Stimulated activated CD4-positive, alpha-beta T cell treated with anti-CD3 and anti-CD28 coated beads, Interleukin-2, amount 100 ng/mL, for 24 hours (primary cell): ENCODE measurements at places on chromosomes 2 and 18.

GRCh38 chr2:6750411-6751158 is 115.1 kb downstream of the CMPK2 start:
- no peak for DNase-seq

DNA sequence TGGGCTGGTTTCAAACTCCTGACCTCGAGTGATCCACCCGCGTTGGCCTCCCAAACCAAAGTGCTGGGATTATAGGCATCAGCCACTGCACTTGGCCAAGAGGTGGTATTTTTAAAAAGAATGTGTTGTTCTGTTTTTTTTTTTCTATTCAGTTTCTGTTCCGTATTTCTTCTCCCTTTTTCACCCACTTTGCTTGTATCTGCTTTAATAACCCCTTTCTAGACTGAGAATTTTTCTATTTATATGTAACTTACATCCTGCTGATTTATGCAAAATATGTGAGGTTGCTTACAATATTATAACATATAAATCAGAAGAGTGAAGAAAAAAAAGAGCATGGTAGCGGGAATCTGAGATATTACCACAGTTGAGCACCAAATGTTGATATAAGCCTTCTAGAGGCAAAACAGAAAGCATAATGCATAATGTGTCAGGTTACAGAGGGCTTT is 17.2 kb upstream of the LYPD6B start:
- no peak for DNase-seq

GRCh38 chr18:48719974-48720654 is 181.3 kb downstream of the CTIF start:
- no peak for DNase-seq

- no peak for DNase-seq
Measured at GRCh38 chr18:67133669-67134068, 382.9 kb downstream of the DSEL start.

DNA sequence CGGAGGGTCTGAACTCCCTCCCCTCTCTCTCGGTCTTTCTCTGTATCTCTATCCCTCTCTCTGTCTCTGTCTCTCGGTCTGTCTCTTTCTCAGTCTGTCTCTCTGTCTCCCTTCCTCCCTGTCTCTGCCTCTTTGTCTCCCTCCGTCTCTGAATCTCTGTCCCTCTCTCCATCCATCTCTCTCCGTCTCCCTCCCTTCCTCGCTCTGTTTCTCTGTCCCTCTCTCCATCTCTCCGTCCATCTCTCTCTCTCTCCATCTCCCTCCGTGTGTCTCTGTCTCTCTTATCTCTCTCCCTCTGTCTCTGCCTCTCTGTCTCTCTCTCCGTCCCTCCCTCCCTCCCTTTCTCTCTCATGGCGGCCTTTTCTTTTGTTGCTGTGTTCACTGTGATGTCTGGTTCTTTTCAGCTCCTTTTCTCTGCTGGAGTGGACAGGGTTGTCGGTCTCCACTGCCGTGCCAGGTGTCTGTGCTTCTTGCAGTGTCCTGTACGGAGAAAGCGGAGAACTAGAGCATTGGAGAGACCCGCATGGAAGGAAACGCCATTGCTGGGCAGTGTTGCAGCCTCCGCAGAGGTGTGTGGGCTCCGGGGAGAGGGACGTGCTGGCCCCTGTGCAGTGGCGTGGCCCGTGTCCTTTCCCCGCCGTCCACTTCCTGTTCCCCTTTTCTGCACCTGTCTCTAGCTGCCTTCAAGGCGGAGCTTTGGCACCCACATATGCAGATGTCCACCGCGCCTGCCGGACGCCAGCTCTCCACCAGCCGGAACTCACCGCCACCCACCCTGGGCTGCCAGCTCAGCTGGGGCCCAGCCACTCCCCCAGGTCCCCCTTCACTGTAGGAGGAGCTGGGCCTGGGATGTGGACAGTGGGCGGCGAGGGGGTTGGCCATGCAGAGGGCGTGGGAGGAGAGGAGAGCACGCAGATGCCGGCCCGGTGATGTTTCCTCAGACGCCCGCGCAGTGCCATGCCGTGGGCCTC is 113.1 kb downstream of the NFATC1 start:
- DNase-seq: no peak

DNA sequence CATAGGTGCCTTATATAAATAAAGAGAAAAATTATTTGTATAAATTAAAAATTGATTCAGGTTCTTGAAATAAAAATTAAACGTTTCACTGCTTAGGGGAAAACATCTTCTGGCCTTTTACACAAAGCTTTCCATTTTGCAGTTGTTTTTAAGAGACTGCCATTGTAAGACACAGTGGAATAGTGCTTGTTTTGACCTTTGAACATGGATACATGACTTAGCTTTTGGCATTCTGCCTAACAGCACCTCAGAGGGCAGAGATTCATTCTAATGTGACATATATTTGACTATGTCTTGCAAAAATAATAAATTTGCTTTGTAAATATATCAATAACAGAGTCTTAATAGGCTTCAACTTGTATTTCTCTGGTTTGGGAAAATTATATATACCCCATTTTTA is 142.1 kb downstream of the SLC4A10 start:
- DNase-seq: no peak

- DNase-seq: no peak
Measured at GRCh38 chr2:98317214-98317613, 29.0 kb upstream of the CNGA3 start.

DNA sequence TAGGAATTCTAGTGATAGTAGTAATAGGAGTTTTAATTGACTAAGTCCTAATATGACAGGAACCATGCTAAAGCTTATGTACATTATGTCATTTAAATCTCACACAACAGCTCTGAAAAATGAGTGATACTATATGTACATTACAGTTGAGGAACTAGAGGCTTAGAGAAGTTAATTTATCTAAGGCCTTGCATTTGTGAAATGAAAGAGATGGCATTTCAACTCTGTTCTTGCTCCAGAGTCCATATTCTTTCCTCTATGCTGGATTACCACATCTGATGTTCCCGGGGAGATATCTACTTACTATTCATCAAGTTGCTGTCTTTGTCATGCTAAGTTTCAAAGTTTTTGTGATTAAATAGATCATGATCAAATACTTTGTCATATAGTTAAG is 5.7 kb downstream of the AGPS start:
- DNase-seq: no peak
